Upper lobe of left lung (tissue), 6 donors: ENCODE measurements at places on chromosomes 2 and 18.

- no peak for DNase-seq
Measured at GRCh38 chr2:170026361-170026760, 151.6 kb upstream of the MYO3B start.

- DNase-seq: no peak
Measured at GRCh38 chr2:217462121-217462520, 540.7 kb downstream of the TNS1 start.

GRCh38 chr2:216918088-216918680 lies 58.3 kb upstream of the TNP1 start:
- DNase-seq: no peak

GRCh38 chr2:22525681-22526080 lies 859.3 kb upstream of the KLHL29 start:
- no peak for DNase-seq

GRCh38 chr2:220336771-220337170 lies 709.3 kb downstream of the SLC4A3 start:
- DNase-seq: no peak

DNA sequence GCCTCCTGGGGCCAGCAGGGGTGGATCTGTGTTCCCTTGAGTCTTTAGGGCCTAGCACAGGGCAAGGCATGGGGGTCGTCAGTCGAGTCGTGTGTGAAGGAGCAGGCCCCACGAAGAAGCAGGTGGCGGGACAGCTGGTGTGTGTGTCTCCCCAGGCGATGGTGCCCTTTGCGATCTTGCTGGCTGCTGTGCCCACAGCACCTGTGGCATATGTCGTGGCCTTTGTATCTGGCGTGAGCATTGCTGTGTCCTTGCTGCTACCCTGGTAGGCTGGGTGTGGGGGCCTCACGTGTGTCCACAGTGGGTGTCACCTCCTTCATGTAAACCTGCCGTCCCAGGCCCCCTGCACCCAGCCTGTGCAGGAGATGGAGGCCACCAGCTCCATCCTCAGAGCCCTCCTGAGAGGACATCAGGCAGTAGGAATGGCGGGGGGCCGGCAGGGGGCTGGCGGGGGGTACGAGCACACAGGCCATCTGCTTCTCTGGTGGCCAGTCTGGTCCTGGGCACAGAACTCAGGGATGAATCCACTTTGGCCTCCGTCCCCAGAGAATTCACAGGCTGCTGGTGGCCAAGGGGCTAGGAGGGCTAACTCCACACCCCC lies 13.2 kb downstream of the MFSD2B start:
- DNase-seq: peak; percentile 60

DNA sequence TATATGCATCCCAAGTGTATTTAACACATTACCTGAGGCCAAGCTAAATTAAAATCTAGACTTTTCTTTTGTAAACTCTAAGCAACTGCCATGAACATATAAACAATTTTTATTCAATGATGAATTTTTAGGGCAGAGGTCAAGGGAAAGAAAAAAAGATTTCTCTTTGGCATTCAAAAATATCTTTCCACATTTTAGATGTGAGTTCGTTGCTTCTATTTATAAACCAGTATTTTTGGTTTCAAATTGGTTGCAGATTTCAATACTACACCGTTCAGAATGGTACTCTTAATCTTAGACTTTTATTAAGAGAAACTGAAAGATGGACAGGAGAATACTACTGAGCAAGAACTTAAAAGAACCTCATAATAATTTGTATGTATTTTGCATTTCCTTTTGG lies 293.6 kb upstream of the CCDC68 start:
- DNase-seq: no peak

DNA sequence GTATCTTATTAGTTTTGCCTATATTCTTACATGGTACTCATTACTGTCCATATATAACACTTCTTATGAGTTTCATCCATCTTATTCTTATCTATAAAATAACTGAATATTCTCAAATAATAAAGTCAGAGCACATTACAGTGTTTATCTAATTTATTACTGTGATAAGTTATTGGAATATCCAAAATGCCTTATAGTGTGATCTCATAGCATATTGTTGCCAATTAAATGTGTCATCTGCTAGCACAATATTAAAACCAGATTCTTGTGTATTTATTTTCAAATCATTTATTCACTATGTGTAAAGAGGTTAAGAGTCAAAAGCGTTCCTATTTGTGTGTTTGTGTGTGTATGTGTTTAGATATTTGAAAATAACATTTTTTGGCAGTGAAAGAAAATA lies 151.9 kb downstream of the WDR7 start:
- DNase-seq: no peak

- no peak for DNase-seq
Measured at GRCh38 chr2:66305718-66306117, 129.2 kb upstream of the MEIS1 start.

- no peak for DNase-seq
Measured at GRCh38 chr18:53191634-53192033, 851.6 kb downstream of the DCC start.

- peak; percentile 93 for DNase-seq
Measured at GRCh38 chr2:237128026-237128703, 42.5 kb downstream of the COPS8 start.

DNA sequence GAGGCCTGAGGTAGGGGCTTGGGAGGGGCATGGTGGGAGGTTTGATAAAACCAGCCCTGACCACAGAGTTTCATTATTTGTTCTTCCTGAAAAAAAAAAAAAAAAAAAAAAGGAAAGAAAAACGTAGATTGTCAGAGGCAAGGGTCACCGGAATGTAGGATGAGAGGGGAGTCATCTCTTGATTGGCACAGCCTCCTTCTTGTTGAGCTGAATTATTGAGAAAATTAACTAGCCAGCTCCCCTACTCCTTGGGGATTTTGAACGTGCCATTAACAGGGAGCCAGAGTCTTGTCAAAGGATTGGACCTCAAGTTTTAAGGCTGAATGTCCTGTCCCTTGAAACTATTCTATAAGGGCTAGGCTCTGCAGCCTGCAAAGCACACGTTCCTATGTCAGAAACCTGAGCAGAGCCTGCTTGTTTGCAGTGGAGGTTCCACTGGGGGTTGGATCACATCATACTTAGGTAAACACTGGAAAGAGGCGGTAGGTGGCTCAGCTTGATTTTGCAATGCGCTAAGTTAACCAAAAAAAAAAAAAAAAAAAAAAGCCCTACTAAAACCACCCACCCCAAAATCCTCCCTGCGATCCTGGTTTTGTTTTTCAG lies 2.3 kb downstream of the INHBB start:
- no peak for DNase-seq

- DNase-seq: no peak
Measured at GRCh38 chr18:45926691-45927090, 40.4 kb downstream of the EPG5 start.

GRCh38 chr2:85831735-85832134 lies 57.1 kb downstream of the ST3GAL5 start:
- DNase-seq: no peak

DNA sequence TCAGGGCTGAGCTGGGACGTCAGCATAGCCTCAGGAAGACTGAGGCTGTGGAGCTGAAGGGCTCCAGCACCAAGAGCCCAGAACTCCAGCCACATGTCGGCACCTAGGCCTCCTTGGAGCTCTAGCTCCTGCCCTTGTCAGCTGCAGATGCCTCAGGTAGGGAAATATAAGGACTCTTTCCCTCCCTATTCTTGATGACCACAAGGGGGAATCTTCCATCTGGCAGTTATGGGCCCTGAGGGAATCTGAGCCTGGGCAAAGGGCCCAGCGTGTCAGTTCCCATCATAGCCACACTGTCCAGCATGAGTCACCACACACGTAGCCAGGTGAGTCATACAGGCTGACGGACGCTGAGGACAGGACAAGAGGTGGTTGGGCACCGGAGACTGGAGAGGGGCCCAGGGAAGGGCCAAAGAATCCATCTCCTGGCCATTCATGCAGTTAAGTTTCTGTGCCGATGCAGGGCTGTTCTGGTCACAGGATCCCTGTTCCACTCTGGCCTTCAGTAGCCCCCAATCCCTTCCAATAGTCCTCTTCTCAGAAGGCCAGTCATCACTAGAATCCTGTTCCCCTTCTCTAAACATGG lies 1.8 kb downstream of the MPV17 start:
- DNase-seq: peak; percentile 88

GRCh38 chr2:177393203-177393755 lies 706 bp downstream of the AGPS start:
- DNase-seq: no peak

DNA sequence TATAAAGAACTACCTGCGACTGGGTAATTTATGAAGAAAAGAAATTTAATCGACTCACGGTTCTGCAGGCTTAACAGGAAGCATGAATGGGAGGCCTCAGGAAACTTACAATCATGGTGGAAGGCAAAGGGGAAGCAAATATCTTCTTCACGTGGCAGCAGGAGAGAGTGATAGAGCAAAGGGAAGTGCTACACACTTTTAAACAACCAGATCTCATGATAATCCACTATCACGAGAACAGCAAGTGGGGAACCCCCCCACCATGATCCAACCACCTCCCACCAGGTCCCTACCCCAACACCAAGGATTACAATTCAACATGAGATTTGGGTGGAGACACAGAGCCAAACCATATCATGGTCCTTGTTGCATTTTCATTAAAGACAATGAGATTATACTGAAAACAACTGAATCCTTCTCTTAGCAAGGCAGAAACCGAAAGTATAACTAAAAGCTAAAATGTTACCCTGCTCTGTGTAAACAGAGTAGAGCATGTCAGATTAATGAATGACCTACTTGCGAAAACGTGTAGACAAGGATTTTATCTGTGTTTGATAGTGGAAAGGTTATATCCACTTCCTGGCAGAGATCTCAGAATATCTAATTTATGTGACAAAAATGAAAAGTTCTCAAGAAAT lies 60.1 kb upstream of the RBBP8 start:
- no peak for DNase-seq

- DNase-seq: peak; percentile 86
Measured at GRCh38 chr2:239157771-239158170, 243.0 kb downstream of the HDAC4 start.

- no peak for DNase-seq
Measured at GRCh38 chr2:151053661-151053990, 208.0 kb downstream of the RBM43 start.

- peak; percentile 15 for DNase-seq
Measured at GRCh38 chr2:72917877-72918553, 696 bp downstream of the EMX1 start.

DNA sequence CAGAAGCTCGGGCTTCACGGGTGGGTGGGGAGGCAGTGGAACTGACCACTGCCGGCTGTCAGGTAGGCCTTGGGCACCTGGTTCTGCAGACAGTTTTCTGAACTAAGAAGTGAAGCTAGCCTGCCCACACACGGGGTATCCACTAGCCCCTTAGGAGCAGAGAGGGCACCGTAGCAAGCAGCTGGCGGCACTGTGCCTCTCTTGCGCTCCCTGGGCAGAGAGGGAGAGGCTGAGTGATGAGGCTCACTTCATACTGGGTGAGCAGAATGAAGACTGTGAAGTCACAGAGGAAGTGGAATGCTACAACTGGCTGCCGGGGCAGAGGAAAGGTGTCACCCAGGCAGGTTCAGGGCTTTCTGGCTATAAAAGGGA lies 753 bp downstream of the ITPRIPL1 start:
- DNase-seq: peak; percentile 25

DNA sequence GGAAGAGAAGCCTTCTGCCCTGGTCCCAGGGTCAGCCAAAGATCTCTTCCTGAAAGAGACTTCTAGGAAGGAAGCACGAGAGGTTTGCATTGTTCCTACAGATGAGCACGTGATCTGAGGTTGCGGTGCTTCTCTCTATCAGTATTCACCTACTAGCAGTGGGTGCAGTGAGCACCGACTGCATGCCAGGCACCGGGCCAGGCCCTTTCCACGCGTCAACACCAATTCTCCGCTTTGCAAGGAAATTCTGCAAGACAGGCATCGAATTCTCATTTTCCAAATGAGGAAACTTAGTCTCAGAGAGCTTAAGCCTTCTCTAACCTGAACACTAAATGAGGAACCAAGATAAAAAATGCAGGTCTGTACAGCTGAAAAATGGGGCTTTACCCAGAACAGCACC lies 151.5 kb upstream of the MYCN start:
- no peak for DNase-seq

- no peak for DNase-seq
Measured at GRCh38 chr2:176753752-176754474, 458.7 kb upstream of the HNRNPA3 start.

- no peak for DNase-seq
Measured at GRCh38 chr2:165871025-165871424, 77.0 kb upstream of the GALNT3 start.

- peak; percentile 24 for DNase-seq
Measured at GRCh38 chr2:239157269-239157668, 243.6 kb downstream of the HDAC4 start.

DNA sequence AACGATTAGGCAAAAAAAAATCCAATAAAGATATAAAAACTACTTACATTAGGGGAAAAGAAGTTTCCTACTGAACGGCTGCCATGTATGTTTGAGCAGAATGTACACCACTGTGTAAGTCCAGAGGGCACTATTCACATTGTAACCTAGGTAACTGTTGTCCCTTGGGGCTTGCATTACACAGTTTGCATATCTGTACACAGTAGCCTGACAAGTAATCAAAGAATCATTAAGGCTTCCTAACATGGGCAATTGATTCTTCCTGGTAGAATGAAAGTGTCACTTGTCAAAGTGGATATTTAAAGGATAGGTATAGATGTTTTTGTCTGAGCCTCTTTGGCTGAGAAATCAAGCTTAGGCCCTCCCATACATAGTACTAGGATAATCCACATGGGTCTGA lies 39.1 kb downstream of the PLEK start:
- DNase-seq: no peak

DNA sequence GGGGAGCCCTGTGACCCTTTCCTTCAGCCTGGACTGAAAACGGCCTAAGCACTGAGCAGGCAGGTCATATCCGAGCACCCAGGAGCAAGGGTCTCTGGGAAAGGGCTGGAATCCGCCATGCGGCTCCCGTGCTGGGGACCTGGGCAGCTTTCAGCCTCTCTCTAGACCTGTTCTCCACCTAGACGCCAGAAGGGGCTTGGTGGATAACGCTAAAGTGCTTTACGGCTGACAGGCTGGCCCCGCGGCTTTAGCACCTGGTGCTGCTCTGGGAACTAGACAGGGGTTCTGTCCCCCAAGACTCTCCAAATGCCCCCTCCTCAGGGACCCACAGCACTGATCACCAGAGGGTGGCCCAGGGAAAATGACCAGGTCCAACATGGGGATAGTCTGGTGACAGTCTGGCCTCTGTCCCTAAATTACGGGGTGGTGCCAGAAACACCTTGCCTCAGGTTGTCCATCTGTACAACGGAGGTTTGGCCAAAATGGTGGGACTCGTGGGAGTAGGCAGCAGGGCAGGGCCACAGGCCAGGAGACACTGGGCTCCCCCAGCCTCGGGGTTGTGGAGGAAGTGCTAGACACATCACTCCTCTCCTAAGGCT lies 13.0 kb downstream of the SDC1 start:
- DNase-seq: no peak

GRCh38 chr18:63619661-63620060 lies 24.4 kb downstream of the SERPINB4 start:
- no peak for DNase-seq

DNA sequence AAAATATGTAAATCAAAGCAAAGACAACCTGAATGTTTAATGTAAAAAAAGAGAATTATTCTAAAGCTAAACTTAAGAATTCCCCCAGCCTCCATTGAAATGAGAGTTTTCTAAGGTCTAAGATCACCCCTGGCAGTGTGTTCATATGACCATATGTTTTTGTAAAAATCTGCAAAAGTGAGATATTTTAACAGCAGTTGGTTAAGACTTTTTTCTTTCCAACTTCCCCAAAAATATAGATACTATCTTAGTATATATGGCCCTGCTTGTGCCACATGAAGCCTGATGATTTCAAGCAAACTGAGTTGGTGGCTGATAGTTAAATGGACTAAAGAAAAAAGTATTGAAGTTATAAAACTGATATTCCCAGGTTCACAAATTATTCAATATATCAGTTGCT lies 35.4 kb downstream of the ZNF804A start:
- DNase-seq: no peak

GRCh38 chr2:25228848-25229278 lies 60.5 kb upstream of the POMC start:
- DNase-seq: peak; percentile 67
